Right ventricle myocardium inferior (tissue), 1 donor: ENCODE measurements at places on chromosomes 1 and 21. TPM values are rescaled to one million over a fixed set of nuclear protein-coding genes. Genes with fewer than 3 reads are reported as not detected.

GRCh38 chr1:117368116-117369108 is 1.2 kb downstream of the MAN1A2 start:
- no peak for DNase-seq

GRCh38 chr1:83511146-83511726 is 487.7 kb downstream of the TTLL7 start:
- DNase-seq, result no peak

DNA sequence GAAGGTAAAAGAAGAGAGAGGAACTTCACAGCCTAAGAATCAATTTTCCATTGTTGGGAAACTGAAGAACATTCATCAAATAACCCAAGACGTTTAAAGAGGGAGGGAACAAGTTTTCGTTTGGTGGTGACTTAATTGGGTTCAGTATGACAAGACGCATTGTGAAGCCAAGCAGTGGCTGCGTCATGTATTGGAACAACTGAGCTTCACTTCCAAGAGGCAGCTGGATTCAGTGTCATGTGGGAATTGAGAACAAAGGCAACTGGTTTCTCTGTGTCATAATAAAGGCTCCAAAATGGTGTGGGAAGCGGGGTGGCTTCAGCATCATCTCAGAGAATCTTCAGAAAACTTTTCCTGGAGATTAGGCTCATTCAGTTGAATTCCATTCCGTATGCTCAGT is 29.8 kb upstream of the RC3H1 start:
- no peak for DNase-seq

DNA sequence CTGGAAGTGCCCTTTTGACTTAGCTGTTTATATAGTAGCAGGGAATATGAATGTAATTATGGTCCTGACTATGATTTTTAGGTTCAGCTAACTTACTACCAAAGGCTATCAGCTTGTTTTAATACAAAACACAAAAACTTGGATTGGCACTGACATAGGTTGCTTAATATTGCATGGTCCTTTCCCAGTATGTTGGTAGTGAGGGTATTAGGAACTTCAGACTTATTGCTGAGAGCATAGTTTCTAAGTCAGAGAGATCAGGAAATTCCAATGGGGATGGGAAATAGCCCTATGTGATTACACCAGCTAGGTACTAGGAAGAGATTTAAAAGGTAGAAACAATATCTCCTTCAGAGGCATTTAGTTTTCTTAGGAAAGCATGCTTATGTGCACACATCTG is 7.7 kb downstream of the ARID1A start:
- no peak for DNase-seq

DNA sequence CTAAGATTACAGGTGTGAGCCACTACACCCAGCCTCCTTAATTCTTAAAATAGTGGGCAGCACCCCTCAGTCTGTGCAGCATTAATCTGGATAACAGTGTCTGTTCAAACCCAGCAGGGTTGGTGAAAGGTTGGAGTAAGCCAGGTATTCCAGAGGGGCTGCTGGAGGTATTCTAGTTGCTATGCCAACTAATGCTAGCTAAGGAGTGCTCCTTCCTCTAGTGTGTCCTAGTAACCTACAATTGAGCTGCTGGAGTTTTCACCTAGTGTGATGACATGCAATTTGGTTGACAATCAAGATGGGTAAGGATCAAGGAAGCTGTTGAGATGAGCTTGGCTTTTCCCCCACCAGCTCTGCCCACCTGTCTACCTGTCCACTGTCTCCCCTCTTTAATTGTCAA is 100.2 kb upstream of the IPO9 start:
- DNase-seq, result no peak

Gene TMIGD3
- 1.7 TPM for total RNA-seq

Gene TRIM17
- 0.38 TPM for total RNA-seq

Gene B3GALT5
- total RNA-seq, result 0.16 TPM

Gene PRAMEF10
- not detected for total RNA-seq

Gene OR14K1
- not detected for total RNA-seq
